Peyer's patch (tissue), 4 donors: ENCODE measurements at places on chromosomes 5 and 9.

GRCh38 chr5:28779161-28779754 is 1740.9 kb upstream of the CDH9 start:
- DNase-seq, result no peak

- no peak for DNase-seq
These were observed 194.1 kb downstream of the AOPEP start for GRCh38 chr9:94920420-94921091.

DNA sequence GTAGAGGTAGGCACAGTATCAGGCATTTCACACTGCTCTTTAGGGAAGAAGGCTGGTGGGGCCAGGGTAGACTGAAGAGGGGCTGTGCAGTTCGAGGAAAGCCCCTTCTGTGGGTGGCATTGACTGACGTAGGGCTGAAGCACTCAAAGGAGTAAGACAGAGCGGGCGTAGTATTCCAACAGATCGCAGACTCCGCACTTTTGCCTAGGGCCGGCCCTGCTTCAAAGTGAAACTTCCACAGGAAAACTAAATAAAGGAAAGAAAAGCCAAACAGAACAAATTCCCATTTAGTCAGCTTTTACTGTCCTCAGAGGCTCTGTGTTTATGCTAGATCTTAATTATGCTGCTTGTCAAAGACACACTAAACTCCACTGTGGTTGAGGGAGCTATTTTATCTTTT is 493.0 kb upstream of the WWC1 start:
- no peak for DNase-seq

DNA sequence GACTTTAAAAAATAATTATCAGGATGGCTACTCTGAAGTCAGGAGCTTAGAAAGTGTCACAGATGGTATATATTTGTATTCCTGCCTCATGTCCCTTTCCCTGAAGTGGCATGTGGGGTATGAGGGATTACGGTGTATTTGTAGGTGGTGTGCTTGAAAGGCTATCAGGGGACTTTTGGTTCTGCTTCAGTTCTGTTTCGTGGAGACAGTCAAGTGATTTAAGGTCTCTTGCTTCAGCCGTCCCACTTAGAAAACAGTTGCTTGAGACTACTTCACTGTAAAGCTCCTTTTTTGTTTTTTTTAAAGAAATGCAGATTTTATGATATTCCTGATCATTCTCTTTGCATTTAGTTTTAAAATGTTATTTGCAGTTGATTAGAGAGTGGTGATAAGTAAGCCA is 18.3 kb downstream of the PARP8 start:
- DNase-seq, result no peak

DNA sequence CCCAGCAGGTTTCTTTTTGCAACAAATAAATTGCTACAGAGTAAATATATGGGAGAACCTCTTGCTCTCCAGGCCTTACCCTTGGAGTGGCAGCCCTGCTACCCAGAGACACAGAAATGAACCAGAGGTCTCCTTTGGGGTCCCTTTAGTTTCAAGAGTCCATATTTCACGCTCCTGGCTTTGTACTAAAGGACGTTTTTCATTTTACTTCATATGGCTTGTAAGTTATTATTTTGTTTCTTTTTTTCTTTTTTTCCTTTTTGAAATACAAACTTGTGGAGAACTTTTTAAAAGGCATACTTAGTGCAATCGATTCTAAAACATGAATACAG is 3.3 kb upstream of the ADCY2 start:
- no peak for DNase-seq

GRCh38 chr9:99158629-99159028 is 53.7 kb downstream of the TGFBR1 start:
- DNase-seq, result no peak

- DNase-seq, result no peak
These were observed 532.6 kb downstream of the CSNK1G3 start for GRCh38 chr5:124044613-124045012.

DNA sequence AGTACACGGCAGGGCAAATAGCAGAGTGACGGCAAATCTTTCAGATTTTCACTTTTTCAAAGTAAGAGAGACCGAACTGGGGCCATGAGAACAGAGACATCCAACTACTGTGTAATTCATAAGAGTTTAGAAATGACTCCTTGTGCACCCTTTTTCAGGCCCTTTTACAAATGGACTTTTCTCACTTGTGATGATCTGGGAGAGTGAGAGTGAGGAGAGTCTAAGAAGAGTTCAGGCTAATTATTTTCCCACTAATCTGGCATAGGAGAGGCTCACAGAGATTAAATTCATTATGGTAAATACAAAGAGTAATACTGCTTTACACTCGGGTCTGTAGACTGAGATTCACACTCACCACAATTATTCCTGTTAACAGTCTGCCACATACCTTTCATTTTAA is 880 bp upstream of the CCNG1 start:
- DNase-seq, result no peak

- no peak for DNase-seq
These were observed 118.7 kb downstream of the DROSHA start for GRCh38 chr5:31413030-31413812.

DNA sequence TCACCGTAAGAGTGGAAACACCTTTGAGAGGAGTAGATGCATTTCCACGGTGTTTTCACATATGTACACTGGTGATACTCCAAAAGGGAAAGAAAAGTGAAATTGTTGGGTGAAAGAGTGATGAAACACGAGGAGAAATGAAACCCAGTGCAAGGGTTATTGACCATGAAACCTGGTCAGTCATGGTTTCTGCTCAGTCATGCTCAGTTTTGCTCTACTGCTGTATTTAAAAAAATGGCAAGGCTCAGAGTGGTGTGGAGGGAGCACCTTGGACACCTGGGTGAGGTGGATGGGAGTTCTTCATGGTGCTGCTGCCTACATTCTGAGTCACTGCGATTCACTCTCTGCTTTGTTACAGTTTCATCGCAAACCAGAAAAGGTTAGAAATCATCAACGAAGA is 32.3 kb downstream of the NTRK2 start:
- DNase-seq, result no peak

- DNase-seq, result no peak
These were observed 95.3 kb downstream of the FBXW11 start for GRCh38 chr5:171911152-171911551.

GRCh38 chr5:61385627-61386026 is 53.6 kb downstream of the ZSWIM6 start:
- DNase-seq, result no peak

DNA sequence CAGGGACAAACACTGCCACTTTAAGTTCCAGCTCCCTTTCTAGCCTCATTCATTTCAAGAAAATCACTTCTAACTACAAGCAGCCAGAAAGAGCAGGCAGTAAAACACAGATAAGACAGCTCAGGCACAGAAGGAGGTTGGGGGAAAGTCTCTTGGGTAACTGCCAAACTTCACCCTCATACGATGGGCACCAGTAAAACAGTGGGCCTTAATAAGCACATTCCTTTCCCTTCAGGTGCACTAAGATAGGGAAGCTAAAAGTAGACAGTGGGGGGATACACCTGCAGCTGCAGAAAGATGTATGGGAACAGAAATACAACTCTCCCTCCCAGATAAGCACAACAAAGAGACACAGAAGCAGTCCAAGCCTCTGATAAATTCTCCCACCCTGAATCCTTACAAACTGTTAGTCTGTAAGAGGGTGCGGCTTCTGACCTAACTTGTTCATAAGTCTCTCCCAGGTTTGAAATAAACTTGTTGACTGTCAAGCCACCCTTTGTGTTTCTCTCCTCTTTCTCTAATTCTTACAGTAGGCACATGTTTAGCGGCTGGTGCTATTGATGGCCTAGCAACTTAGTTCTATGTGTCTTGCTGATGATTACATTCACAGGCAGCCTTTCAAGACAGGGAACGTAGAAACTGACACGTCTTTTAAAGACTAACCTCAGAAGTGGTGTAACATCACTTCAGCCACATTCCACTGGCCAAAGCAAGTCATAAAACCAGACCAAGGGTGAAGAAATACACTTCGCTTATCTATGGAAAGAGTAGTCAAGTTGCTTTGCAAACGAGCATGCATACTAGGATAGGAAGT is 6.8 kb upstream of the CKS2 start:
- DNase-seq, result no peak

DNA sequence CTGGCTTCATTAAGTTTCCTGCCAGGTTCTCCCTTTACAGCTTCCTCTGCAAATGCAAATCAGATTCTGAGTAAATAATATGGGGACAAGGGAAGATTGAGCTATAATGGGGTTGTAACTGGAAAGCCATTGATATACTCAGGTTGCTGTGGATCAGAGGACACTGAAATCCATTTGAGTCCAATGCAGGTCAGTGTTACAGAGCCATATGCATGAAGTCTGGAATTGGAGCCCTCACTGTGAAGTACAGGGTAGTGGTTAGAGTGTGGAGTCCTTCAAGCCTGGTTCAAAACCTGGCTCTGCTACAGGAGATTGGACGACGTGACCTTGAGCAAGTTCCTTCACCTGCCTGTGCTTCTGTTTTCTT is 48.7 kb downstream of the TIMD4 start:
- DNase-seq, result no peak

DNA sequence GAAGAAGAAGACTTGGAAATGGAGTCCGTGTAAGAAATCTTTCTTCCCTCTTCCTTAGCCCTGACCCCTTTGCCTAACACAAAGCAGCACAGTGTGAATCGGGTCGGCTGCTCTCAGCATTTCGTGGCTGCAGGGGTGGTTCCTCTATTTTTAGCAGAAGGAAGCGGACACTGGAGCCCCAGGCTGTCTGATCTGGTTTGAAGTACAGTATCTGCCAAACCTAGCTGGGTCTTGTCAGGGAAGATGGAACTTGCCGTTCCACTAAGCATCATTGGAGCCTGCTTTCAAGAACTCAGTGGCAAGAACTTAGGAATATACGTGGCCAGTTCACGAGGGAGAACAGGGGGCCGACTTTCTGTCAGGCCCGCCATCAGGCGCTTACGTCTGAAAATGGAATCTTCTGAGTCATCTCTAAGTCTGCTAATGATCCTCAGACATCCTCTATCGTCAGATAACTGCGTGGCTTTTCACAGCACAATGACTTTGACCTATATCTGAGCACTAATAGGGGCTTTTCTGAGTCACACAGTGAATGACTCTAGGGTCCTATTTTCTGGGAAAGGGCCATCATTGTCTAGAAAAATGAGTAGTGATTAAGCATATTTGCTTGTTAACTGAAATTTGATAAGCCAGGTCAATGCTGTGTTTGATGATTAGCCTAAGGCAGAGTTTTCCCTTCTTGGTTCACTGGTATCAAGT is 43.3 kb upstream of the NCS1 start:
- peak; percentile 43 for DNase-seq

- no peak for DNase-seq
These were observed 8.6 kb downstream of the ABLIM3 start for GRCh38 chr5:149149942-149150341.

GRCh38 chr9:23825700-23826099 is 340 bp downstream of the ELAVL2 start:
- no peak for DNase-seq

DNA sequence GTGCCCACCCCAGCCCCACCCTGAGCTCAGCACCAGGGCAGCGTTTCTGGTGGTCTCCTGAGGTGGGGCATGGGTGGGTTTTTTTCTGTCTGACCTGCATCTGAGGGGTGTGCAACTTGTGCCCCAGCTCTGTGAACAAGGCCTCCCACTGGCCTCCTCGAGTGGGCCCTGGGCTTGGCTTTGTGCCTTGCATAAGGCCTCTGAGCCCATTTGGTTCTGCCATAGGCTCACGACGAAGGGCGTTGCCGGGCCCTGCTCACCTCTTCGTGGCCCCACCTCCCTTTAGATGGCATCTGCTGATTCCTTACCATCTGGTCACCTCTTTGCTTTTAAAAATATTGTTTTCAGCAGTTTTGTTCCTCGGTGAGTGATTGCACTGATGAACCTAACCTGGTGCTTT is 127.1 kb upstream of the COL5A1 start:
- no peak for DNase-seq

- no peak for DNase-seq
These were observed 1110.2 kb downstream of the TAF11L14 start for GRCh38 chr5:18744441-18744840.

GRCh38 chr9:115730845-115731244 is 422.7 kb upstream of the PAPPA start:
- no peak for DNase-seq
